Placental pericyte (primary cell): ENCODE measurements at places on chromosomes 11 and 22. TPM values are rescaled to one million over a fixed set of nuclear protein-coding genes. Genes with fewer than 3 reads are reported as not detected.

PPFIA1 gene
- 58.4 and 79.4 TPM in 2 replicates for total RNA-seq

TUBA8 gene
- 0.43 and 0.66 TPM in 2 replicates for total RNA-seq

TAGLN gene
- total RNA-seq, result 1,440 and 2,227 TPM in 2 replicates

TEX54 gene
- not detected in 2 replicates for total RNA-seq

P2RX6 gene
- 2.6 and 7.2 TPM in 2 replicates for total RNA-seq

CKAP5 gene
- total RNA-seq, result 46.0 and 106 TPM in 2 replicates

NCAM1 gene
- total RNA-seq, result 0.66 and 4.6 TPM in 2 replicates

HBB gene
- not detected in 2 replicates for total RNA-seq

NCF4 gene
- not detected in 2 replicates for total RNA-seq

RFPL2 gene
- total RNA-seq, result not detected in 2 replicates

UBQLNL gene
- 0.14 and 0.44 TPM in 2 replicates for total RNA-seq

ACAD8 gene
- 18.6 and 22.3 TPM in 2 replicates for total RNA-seq

HTR3A gene
- not detected in 2 replicates for total RNA-seq
